ENCODE measurements at places on chromosomes 1 and 21.
A peak's percentile ranks its signal among the peaks of the same experiment; 100 is the strongest.

- no peak for DNase-seq
Observed at GRCh38 chr1:96955307-96956012, 233.9 kb downstream of the PTBP2 start.

- DNase-seq: no peak
Observed at GRCh38 chr1:48659801-48660200, 116.9 kb downstream of the BEND5 start.

DNA sequence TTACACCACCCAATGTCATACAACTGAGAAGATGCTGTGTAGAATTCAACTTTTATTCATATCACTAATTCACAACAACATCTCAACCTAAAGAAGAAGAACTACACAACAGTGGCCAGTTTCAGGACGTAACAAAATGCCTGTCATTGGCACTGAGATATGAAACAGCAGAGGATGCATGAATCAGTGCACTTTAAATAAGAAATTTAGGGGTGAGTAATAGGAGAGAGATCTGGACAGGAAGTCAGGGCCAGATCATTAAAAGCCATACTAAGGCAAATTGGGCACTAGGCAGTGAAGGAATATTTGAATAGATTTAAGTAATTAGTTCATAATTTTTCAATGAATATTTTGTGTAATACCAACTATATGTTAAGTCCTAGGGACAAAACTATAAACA lies 510.5 kb downstream of the PLPP3 start:
- DNase-seq: no peak

- DNase-seq: no peak
Observed at GRCh38 chr1:197896301-197896700, 6.1 kb upstream of the C1orf53 start.

- no peak for DNase-seq
Observed at GRCh38 chr1:10833630-10834557, 37.4 kb upstream of the CASZ1 start.

- no peak for DNase-seq
Observed at GRCh38 chr1:27538793-27539192, 48.8 kb upstream of the WASF2 start.

DNA sequence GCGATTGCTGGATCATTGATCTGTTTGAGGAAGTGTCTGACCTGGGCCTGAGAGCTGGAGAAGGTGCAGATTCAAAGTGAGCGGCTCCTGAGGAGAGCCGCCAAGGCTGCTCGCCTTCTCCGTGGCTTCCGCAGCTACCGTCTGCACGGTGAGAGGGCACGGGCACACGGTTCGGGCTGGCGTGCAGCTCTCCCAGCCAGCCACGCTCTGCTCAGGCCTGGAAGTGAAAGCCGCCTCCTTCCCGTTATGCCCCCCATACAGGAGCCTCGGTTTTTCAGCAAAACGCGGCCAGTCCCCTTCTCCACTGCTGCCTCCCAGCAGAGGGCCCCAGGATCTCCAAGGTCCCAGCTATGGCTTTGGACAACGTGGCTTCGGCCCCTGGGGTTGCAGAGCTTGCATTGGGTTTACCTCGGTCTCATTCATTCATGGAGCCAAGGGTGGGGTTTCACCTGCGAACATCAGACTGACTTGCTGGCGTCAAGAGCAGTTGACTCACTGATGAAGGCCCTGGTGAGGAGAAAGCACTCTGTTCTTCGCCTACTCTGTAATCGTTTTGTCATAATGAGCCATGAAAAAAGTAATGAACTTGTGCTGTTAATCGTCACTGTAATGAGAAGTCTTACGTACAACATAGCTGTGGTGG lies 24.4 kb upstream of the PDXK start:
- no peak for DNase-seq

- DNase-seq: no peak
Observed at GRCh38 chr1:152623203-152623844, 421 bp upstream of the LCE3A start.

- no peak for DNase-seq
Observed at GRCh38 chr21:39321424-39321823, 8.0 kb upstream of the BRWD1 start.

DNA sequence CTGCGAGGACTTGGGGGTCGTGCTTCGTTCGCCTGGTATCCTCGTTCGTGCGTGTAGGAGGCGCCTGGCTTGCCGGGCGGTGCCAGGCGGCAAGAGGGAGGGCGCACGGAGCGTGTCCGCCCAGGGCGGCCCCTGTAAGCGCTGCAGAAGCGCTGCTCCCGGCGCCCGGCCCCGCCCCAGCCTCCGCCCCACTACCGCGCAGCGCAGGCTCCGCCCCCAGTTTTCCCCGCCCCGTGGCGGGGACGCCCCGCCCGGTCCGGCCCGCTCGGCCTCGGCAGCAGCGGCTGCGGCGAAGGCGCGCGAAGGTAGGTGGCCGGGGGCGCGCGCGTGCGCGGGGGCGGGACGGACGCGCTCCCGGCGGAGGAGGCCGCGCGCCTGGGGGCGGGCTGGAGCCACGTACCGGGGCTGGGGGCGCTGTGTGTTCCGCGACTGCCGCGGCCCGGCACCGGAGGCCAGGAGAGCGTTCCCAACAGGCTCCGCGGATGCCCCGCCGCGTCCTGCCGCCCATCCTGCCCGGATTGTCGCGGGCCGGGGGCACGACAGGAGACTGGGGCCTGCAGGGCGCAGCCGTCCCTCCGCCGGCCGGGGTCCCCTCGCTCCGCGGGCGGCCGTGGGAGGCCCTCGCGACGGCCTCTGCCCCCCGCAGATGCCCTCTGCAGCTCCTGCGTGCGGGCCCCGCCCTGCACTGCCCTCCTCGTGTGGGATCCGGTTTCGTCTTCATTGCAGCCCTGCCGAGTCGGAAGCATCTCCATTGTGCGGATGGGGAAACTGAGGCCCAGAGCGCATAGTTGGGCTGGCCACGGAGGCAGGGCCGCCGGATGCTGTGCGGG lies 7.7 kb upstream of the CROCC start:
- peak; percentile 77 for DNase-seq

- DNase-seq: no peak
Observed at GRCh38 chr1:53580739-53581475, 121.7 kb downstream of the DMRTB1 start.

DNA sequence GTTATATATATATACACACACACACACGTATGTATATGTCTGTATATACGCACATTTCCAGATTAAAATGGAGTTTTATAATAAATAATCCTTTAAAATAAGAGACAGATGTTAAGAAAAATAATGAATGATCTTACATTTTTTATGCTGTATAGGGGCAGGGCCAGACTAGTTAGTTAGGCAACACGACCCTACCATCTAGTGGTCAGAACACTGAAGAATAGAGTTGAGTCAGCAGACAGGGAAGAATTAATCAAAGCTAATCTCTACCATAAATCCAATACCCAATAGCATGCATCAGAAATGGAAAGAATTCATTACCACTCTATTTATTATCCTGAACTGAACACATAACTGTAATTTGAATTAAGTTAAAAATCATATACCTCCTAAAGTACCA lies 156.7 kb downstream of the BRINP3 start:
- peak; percentile 51 for DNase-seq

GRCh38 chr1:212500983-212501382 lies 68.3 kb downstream of the NENF start:
- DNase-seq: no peak

- DNase-seq: no peak
Observed at GRCh38 chr1:150841626-150842025, 33.6 kb upstream of the CTSK start.

- no peak for DNase-seq
Observed at GRCh38 chr1:229368347-229368746, 25.5 kb upstream of the CCSAP start.

DNA sequence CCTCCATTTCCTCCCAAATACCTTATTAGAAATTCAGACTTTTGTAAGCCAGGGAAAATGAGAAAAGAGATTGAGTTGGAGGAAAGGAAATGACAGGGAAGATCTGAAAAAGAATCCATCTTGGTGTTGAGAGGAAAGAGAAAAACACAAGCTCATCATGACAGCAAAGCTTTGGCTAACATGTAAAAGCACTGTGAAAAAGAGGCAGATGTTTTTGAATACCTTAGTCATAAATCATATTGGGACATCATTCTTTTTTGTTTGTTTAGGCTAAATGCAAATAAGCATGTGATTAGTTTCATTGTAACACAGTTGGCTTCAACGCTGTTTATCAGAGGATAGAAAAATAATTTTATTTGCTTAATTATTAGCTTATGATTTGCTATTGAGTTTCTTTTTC lies 64.6 kb downstream of the LHX8 start:
- DNase-seq: peak; percentile 31

DNA sequence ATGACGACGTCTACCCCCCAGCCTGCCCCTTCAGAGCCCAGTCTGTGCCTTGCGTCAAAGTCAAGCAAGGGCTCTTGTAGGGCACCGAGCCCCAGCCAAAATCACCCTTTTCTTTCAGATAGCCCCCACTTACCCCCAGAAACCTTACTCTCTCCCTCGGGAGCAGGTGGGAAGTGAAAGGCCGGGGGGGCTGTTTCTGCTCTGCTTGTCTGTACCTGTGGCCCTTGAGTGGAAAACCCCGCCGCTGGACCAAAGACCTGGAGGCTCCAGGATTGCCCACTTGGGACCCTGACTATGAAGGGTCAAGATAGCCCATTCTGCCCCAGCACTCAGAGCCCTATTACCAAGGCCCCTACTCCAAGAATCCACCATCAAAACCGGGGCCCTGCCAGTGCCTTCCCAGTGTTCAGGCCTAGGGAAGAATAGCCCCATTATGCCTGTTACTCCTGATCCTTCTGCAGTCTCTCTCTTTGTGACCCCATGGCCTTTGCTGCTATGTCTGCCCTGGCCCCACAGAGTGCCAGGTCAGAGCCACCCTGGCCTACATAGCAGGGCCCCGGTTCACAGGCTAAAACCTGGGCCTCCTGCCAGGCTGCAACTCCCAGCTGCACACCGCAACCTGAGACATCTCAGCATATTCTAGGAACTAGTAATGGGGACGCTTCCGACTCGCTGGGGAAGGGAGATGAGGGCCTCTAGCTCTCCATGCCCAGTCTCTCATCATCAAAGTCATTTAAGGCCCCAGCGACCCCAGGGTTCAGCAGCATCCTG lies 22.2 kb upstream of the HPDL start:
- DNase-seq: no peak

DNA sequence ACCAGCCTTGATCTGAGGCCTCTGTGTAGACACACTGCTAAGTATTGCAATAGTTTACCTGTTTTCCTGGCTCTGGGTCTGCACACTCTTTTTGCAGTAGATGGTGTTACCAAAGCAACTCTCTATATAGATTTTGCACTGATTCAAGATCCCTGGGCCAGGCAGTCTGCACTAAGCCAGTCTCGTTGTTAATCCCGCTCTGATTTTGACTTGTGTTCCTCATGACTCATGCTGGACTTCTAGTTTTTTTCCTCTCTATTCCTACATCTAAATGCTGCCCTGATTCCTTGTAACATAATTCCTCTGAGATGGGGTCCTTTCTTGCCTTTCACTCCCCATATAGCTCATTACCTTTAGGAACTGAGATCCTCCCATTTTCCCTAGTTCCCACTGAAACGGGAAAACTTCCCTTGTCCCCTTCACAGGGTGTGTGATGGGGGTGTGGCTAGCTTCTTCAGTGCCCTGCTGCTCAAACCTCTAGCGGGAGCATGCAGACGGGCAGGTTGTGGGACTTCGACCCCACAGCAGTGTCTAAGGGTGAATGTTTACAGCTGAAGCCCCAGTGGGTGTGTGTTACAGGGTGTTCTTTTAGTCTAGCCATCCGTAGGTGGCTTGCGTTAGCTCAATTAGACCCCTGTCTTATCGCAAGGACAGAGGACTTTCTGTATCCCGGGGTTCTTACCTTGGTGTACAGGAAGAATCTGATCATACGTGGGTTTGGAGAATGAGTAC lies 106.5 kb upstream of the RAB3GAP2 start:
- DNase-seq: no peak

- DNase-seq: no peak
Observed at GRCh38 chr1:240111558-240111957, 19.9 kb downstream of the FMN2 start.

DNA sequence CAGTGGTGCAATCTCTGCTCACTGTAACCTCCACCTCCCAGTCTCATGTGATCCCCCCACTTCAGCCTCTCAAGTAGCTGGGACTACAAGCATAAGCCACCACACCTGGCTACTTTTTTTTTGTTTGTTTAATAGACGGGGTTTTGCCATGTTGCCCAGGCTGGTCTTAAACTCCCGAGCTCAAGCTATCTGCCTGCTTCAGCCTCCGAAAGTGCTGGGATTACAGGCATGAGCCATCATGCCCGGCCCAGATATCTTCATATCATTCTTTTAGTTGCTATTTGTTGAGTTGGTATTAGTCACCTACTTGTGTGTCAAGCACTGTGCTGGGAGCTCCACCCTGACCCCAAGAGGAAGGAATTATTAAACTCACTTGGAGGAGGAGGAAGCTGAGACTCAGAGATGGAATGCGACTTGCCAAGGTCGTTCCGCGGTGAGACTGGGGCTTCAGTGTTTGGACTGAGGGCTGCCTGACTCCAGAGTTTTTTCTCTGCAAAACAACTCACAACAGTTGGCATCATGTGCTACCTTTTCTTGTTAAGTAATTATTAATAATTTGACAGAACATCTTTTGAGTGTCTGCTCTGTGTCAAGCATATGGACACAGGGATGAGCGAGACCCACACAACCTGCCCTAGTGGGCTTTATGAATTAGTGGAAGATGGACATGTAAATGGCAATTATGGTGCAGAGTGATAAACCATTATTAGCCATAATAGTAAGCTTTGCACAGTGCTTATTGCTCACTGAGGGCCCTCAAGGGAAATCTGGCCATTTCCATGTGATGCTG lies 132.0 kb downstream of the FOXD2 start:
- no peak for DNase-seq

DNA sequence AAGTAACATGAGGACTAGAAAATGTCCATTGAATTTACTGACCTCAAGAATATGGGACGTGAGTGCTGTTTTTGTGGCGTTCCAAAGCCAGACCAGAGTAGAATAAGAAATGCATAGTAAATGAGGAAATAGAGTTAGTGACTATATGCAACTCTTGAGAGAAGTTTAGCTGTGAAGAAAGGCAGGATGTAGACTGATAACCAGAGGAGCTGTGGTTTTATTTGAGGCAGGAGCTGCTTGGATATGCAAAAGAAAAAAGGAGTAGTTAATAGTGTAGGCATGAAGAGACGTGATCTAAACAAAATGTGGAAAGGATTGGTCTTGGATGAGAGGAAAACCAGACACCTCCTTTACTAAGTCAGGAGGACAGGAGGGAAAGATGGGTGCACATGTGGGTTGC lies 28.2 kb downstream of the DNAH14 start:
- DNase-seq: no peak

- DNase-seq: no peak
Observed at GRCh38 chr1:9728451-9729295, 77.1 kb downstream of the PIK3CD start.

- no peak for DNase-seq
Observed at GRCh38 chr1:72693376-72693775, 411.0 kb upstream of the NEGR1 start.

Measured in NCI-H1694 treated with DMSO at 0.1 percent for 48 hours (cell line).